Stomach (tissue), 19 donors: ENCODE measurements at places on chromosomes 16 and 17. TPM values are rescaled to one million over a fixed set of nuclear protein-coding genes. Genes with fewer than 3 reads are reported as not detected.

GRCh38 chr17:6248061-6248460, 177.9 kb downstream of the WSCD1 start:
- no peak for DNase-seq

GRCh38 chr16:11014136-11014535, 69.8 kb downstream of the CLEC16A start:
- DNase-seq = no peak

DNA sequence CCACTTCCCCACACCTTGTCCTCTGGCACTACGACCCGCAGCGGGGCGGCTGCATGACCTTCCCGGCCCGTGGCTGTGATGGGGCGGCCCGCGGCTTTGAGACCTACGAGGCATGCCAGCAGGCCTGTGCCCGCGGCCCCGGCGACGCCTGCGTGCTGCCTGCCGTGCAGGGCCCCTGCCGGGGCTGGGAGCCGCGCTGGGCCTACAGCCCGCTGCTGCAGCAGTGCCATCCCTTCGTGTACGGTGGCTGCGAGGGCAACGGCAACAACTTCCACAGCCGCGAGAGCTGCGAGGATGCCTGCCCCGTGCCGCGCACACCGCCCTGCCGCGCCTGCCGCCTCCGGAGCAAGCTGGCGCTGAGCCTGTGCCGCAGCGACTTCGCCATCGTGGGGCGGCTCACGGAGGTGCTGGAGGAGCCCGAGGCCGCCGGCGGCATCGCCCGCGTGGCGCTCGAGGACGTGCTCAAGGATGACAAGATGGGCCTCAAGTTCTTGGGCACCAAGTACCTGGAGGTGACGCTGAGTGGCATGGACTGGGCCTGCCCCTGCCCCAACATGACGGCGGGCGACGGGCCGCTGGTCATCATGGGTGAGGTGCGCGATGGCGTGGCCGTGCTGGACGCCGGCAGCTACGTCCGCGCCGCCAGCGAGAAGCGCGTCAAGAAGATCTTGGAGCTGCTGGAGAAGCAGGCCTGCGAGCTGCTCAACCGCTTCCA, 2.6 kb downstream of the METTL26 start:
- DNase-seq = no peak

DNA sequence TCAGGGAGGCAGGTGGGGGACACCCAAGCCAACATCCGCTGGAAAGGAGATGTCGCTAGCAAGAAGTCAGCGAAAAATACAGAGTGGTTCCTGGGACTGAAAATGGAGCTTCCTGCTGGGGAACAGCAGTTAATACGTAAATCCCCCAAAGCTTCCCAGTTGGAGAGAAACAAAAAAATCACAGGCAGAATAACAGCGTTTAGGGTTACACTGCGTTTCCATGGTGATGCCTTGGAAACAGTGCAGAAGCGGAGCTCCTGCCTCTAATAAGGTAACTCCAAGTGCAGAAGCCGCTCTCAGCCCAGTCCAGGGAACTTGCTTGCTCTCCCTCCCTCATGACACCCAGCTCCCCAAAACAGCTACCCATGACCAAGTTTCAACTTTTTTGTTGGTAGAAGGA, 73.4 kb downstream of the PLD6 start:
- DNase-seq = no peak

DNA sequence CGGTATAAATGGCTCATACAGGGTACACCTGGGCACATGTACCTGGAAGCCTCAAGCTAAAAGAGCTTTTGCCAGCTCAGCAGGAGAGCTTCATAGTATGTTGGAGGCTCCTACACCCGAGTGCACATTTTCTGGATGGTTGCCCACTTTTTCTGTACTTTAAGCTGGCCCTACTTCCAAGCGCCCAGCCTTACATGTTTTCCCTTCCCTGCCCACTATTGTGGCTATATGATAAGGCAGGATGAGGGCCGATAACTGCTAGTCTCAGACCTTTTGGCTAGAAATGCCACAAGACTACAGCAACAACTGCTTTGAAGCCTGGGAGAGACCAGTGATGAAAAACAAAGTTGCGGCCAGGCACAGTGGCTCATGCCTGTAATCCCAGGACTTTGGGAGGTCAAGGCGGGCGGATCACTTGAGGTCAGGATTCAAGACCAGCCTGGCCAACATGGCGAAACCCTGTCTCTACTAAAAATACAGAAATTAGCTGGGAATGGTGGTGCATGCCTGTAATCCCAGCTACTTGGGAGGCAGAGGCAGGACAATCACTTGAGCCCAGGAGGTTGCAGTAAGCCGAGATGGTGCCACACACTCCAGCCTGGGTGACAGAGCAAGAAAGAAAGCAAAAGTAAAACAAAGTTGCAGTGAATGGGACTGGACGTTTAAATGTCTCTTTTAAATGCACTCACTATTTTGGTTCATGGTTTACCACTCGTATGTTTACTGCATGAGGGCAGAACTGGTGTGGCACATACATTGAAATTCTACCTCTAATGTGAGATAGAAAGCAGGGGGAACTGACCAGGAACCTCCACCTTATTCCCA, 14.2 kb upstream of the MARCHF10 start:
- peak; percentile 51 for DNase-seq

SPATA32 gene
- not detected for total RNA-seq

KIF19 gene
- not detected for total RNA-seq
